ENCODE measurements at places on chromosomes 2 and 18. TPM values are rescaled to one million over a fixed set of nuclear protein-coding genes. Genes with fewer than 3 reads are reported as not detected.

DNA sequence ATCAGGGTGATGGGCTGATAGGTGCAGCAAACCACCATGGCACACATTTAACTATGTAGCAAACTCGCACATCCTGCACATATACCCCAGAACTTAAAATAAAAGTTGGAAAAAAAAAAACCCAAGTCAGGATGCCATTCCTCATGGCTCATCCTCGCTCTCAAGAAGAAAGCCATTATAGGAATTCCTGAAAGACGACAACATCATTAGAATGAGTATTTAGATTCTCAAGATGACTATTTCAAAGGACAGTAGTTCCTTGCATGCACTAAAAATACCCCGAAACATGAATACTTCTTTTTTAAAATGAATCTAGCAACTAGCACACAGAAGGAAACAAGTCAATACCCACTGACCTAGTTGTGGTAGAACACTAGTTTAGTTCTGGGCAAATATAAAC lies 285.8 kb upstream of the REV1 start:
- no peak for DNase-seq

- DNase-seq = no peak
These were observed 42.7 kb upstream of the TAF1B start for GRCh38 chr2:9800639-9800974.

DNA sequence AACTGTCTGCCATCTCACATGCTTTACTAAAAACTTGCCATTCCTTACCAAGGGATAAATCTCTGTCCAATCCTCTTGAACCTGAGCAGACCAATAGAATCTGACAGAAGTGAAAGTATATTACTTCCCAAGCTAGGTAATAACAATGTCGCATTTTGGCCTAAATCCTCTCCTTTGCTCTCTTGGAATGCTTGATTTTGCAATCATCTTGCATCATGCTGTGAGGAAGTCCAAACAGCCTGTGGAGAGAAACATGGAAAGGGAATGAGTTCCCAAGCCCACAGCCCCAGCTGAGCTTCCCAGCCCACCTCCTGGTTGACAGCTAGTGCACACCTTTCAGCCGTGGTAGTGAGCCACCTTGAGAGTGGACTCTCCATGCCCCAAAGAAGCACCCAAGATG lies 540.6 kb downstream of the STK39 start:
- no peak for DNase-seq

DNA sequence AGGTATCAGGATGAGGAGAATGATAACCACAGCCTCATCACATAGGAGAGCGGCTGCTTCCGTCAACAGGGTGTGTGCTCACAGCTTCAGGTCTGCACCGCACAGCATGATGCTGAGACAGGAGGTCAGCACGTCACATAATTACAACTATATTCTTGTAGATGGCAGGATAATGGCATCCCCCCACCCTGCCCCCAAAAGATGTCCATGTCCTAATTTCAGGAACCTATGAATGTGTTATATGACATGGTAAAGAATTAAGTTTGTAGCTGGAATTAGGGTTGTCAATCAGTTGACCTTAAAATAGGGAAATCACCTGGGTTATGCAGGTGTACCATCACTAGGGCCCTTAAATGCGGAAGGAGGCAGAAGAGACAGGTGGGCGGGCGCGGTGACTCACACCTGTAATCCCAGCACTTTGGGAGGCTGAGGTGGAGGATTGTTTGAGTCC lies 73.9 kb downstream of the ARL4C start:
- DNase-seq = no peak

GRCh38 chr2:171347591-171348032 lies 86.2 kb downstream of the METTL8 start:
- no peak for DNase-seq

DNA sequence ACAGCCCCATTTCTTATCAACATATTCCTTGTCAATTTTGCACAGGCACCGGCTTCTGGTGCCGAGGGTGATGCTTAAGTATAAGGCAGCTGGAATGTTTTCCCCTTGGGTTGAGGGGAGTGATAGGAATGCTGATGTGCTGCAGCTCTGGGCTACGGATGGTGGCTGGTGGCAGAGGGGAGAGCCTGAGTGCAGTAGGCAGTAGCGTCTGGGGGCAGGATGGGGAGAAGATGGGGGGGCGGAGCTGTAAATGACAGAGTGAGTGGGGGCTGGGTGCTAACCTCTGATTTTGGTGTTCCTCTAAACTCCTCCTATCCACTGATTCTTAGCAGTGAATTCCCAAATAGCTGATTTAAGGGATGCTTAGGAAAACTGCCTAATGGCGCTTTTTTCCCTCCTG lies 20.7 kb downstream of the TMEM178A start:
- DNase-seq = no peak

DNA sequence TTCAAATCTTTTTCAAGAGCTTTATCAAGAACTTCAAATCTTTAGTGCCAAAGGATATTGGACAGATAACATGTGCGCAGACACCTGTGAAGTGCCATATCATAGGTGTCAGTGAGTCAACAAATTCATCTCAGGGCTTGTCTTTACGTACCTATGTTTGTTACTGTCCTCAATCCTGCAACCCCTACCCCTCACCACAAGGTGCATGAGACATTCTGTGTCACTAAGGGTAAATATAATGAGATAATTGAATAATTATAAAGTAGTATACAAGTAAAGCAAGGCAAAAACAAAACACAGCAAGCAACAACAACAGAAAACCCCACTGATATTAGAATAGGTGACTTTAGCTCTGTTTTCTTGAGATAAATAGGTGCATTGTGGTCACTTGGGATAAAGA lies 1495.8 kb upstream of the TMEFF2 start:
- no peak for DNase-seq

- no peak for DNase-seq
These were observed 141.2 kb downstream of the PMAIP1 start for GRCh38 chr18:60040971-60041370.

GRCh38 chr18:74251297-74252038 lies 40.3 kb downstream of the CYB5A start:
- no peak for DNase-seq

- no peak for DNase-seq
These were observed 112.9 kb downstream of the THADA start for GRCh38 chr2:43482961-43483360.

- DNase-seq = no peak
These were observed 108.1 kb downstream of the MYT1L start for GRCh38 chr2:2222931-2223330.

DNA sequence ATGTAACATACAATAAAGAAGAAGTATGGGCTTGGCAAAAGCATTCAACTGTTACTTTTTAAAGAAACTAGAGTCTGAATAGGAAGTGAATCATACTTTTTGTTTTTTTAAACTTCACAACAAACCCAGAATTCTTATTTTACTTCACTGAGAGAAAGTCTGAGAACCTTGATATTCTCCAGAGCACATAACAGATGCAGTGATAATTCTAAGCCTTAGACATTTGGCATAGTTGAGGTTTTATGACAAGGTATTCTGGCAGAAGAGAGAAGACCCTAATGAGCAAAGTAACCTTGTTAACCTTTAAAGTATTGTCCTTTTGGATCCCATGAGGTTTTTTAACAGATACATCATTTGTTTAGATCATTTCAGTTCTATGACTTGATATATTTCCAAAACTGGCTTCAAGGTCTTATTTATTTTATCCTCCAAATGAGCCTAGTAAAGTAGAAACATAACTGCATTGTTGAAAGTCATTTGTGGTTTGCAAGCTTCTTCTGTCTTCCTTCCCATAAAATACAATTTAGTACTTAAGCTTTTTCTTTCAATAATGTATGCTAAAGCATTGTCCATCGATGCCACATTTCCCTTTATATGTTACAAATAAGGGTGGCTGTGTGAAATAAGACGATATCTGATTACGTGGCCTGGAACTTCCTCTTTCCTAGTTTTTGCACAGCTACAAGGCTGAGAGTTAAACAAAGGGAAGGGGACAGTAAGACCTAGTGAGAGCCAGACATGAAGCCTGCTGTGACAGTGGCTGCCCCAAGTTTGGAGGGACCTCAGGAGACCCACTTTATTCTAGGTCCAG lies 86.1 kb upstream of the ITPRID2 start:
- no peak for DNase-seq

GRCh38 chr18:9944805-9945204 lies 31.0 kb downstream of the VAPA start:
- no peak for DNase-seq

GRCh38 chr2:44362207-44363015 lies 664 bp downstream of the CAMKMT start:
- peak; percentile 50 for DNase-seq

DNA sequence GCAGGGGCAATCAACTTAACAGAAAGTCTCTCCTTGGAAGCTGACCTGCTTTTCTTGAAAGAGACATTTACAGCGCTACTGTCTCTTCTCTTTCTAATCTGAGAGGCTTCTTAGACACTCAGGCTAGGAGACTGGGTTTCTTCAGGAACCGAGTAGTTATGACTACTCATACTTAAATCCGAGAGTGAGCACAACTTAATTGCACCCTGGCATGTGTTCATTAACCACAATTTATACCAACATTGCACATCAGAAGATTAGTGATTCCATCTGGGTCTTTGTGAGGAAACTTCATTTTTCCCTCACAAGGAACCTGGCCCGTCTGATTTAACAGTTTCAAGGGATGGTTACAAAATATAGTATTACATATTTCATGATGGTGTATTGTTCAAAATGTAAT lies 176.9 kb downstream of the UBE2E3 start:
- no peak for DNase-seq

- DNase-seq = no peak
These were observed 90.6 kb upstream of the FAM124B start for GRCh38 chr2:224492531-224492930.

GRCh38 chr18:75003764-75004690 lies 204.9 kb downstream of the PTGR3 start:
- DNase-seq = no peak

GRCh38 chr18:5413447-5413846 lies 117.9 kb upstream of the ZBTB14 start:
- DNase-seq = no peak

Gene GRHL1
- polyA plus RNA-seq = 3.6 TPM

Gene FHL2
- polyA plus RNA-seq = 3.9 TPM

Gene NEB
- polyA plus RNA-seq = 5.1 TPM

Gene UCN
- polyA plus RNA-seq = 0.83 TPM

Gene ATOH8
- 33.2 TPM for polyA plus RNA-seq

Gene PLB1
- 1.7 TPM for polyA plus RNA-seq

Gene UGT1A3
- 61.6 TPM for polyA plus RNA-seq

Gene CKAP2L
- 0.91 TPM for polyA plus RNA-seq

Gene SCN3A
- 0.08 TPM for polyA plus RNA-seq

Gene FSHR
- not detected for polyA plus RNA-seq

Gene CDH20
- polyA plus RNA-seq = 0.11 TPM

Gene SFT2D3
- polyA plus RNA-seq = not detected

Gene PDE6D
- polyA plus RNA-seq = 6.9 TPM

Gene RND3
- polyA plus RNA-seq = 15.1 TPM

Gene LOXHD1
- polyA plus RNA-seq = not detected

Gene TWIST2
- polyA plus RNA-seq = not detected

Gene PSD4
- polyA plus RNA-seq = 30.8 TPM
